ENCODE measurements at places on chromosomes 3 and 15.

GRCh38 chr3:185759512-185759911 lies 65.3 kb downstream of the IGF2BP2 start:
- DNase-seq: no peak

GRCh38 chr3:52289338-52289746 lies 1.7 kb downstream of the GLYCTK start:
- no peak for DNase-seq

DNA sequence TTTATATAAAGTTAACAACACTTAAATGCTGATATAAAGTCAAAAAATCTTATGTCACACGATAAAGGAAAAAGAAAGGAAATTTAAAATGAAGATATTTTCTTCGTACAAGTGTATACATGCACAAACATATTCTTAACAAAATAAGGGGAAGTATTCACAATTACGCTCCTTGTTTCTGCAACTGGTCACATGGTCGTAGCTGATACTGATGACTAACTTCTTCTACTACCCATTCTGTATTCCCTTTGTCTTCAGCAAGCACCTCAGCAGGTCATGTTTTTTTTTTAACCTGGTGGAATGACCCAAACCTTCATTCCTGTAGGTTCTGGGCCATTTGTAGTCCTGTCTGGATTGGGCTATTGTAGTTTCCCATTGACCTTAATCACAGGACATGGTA lies 30.0 kb upstream of the CMTM8 start:
- DNase-seq: no peak

DNA sequence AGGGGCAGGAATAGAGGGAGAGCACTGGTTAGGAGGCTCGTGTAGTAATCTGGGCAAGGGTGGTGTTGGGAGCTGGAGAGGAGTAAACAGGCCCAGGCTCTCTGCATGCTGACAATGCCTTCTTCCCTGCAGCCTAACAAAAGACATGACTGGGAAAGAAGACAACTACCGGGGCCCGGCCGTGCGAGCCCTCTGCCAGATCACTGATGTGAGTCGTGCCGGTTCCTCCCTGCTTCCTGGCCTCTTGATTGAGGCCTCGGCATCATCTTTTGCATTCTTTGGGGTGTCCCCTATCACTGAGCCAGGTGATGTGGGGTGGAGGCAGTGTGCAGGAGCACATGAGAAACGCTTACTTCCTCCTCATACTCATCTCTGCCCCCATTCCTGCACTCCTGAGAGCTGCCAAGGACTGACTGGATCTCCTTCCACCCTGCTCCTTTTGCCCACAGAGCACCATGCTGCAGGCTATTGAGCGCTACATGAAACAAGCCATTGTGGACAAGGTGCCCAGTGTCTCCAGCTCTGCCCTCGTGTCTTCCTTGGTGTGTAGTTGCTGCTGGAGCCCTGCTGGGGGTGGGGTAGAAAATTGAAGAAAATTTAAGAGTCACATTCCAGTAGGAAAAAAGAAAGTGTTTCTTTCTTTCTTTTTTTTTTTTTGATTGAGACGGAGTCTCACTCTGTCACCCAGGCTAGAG lies 5.3 kb downstream of the COPG1 start:
- no peak for DNase-seq

DNA sequence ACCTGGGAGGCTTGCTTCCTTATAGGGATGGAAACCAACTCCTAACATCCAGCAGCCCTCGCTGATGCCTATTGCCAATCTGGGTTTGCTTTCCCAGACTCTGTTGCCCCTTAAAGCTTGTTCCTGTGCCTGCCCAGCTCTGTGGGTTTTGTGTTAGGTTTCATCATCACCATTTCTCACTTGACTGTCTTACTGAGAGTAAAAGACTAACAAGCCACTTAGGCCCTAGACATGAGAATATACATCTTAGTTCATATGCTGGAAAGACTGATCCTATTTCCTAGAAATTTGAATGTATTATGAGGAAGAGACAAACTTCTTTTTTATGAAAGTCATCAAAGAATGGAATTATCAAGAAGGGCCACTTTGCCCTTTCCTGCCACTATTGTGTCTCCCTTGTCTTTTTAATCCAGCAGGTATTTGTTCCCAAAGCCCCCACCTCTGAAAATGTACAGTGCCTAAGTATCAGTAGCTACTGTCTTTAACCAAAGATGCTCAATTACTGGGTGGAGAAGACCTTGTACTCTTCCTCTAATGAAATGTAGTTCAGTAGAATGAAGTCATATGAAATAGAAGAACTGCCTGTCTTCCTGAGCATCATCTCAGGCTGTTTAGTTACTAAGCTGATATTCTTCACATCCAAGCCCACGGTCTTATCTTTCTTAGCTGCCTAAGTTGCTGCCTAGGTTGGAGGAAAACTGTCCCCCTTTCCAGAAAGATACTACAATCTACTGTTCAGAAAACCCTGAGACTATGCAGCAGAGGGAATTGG lies 59.8 kb upstream of the ZPLD1 start:
- DNase-seq: no peak
